ENCODE measurements at places on chromosomes 3 and 15.

- no peak overlapping the region for H3K27ac ChIP-seq
- no peaks in the 10 kb centered on the region for H3K27me3 ChIP-seq
- DNase-seq = no peak
- no peaks in the 10 kb centered on the region for H3K36me3 ChIP-seq
Observed at GRCh38 chr3:42667523-42668412, 14.3 kb downstream of the ZBTB47 start.

GRCh38 chr3:30501526-30501925, 104.9 kb upstream of the TGFBR2 start:
- no peaks in the 10 kb centered on the region for H3K4me1 ChIP-seq
- no peaks in the 10 kb centered on the region for H3K36me3 ChIP-seq
- no peak overlapping the region for H3K27ac ChIP-seq
- no peaks in the 10 kb centered on the region for H3K27me3 ChIP-seq
- H3K4me3 ChIP-seq = no peak overlapping the region
- DNase-seq = no peak

DNA sequence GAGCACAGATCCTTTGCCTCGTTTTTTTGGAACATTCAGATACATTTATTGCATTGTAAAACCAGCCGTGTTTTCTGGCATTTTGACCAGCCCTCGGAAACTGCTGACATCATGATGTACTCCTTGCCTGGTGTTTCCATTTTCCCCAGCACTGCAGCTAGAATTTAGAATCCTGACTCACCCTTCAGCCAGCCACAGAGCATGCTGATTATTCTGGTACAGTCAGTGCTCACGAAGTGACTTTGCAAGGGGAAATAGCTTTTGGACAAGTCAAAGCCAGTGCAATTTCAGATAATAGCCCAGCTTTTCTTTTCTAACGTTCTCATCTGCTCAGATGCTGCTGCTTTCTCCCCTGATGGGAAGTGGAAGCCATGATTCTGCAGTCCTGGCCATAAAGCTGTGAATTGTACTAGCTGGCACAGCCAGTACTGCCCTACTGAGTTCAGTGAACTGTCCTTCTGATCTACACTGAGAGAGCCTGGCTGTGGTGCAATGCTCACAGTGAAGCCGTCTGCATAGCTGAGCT, 12.1 kb upstream of the CNBP start:
- no peak overlapping the region for H3K27ac ChIP-seq
- no peaks in the 10 kb centered on the region for H3K36me3 ChIP-seq
- no peaks in the 10 kb centered on the region for H3K27me3 ChIP-seq
- no peak overlapping the region for H3K4me3 ChIP-seq
- DNase-seq = no peak

DNA sequence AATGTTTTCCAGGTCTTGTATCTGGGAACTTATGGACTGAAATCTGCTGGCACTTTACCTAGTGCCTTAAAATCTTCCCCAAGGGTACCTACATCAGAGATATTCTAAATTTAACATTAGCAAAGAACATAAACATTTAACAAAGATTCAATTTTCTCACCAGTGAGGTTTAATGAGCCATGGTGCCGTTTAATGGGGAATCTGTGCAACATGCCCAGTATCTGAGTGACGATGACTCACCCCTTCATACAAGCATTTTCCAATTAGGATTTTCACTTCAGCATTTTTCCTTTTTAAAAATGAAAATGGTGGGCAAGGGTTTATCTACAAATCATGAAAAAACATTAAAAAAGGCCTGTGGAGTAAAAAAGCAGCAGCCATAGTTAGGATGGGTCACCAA, 189.4 kb downstream of the SLC9A9 start:
- no peaks in the 10 kb centered on the region for H3K36me3 ChIP-seq
- no peak overlapping the region for H3K27ac ChIP-seq
- no peaks in the 10 kb centered on the region for H3K4me1 ChIP-seq
- H3K4me3 ChIP-seq = no peak overlapping the region
- no peak for DNase-seq
